ENCODE measurements at places on chromosomes 1 and 21. TPM values are rescaled to one million over a fixed set of nuclear protein-coding genes. Genes with fewer than 3 reads are reported as not detected.

Gene S100A7
- not detected for total RNA-seq

Gene TDRD10
- not detected for total RNA-seq

Gene RNU1-2
- total RNA-seq: under 0.01 TPM

Gene RAVER2
- total RNA-seq: 25.0 TPM

Gene TCEA3
- total RNA-seq: 2.2 TPM

Gene LRRC53
- total RNA-seq: not detected

Gene ROR1
- total RNA-seq: 2.5 TPM

Measured in parietal lobe (tissue), 2 donors.